ENCODE measurements at places on chromosomes 12 and 14.

DNA sequence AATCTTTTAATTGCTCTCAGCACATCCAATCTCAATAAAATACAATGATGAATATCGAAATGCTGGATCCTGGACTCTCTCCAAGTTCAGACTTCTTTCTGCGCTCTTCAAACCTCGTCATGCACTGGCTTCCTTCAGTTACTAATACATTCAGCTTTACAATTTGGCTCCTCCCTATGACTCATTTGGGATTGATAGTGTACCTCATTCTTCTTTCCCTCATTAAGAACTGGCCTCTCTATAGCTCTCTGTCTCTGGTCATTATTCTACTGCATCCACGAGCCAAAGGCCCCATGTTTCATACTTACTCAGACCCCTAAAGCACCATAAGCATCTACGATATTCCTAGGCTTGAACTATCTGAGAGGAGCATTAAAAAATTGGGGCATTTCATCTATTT, 4.9 kb downstream of the TSPAN8 start:
- no peak for DNase-seq

- no peak for DNase-seq
Measured at GRCh38 chr12:61993734-61994345, 266.4 kb upstream of the USP15 start.

DNA sequence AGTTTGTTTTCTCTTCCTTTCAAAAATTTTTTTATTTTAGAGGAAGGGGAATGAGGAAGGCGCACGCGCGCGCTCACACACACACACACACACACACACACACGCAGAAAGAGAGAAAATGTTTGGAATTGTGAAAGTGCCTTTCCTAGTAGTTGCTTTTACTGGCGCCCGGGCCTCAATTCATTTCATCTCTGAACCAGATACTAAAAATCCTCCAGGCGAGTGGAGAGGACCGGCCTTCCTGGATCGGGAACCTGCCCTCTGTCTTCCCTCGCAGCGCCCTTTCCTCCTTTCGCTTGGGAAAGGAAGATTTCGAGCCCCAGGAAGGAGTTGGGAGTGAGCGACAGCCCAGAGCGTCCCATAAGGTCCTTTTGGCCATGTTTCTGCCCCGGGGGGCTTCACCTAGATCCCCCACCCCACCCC, 7.8 kb upstream of the TBX3 start:
- DNase-seq, result no peak

- DNase-seq, result no peak
Measured at GRCh38 chr14:58643366-58643765, 5.6 kb downstream of the DACT1 start.

GRCh38 chr12:454833-455232, 4.9 kb upstream of the B4GALNT3 start:
- DNase-seq, result no peak

GRCh38 chr14:100342195-100342594, 19.1 kb downstream of the SLC25A47 start:
- DNase-seq, result no peak

DNA sequence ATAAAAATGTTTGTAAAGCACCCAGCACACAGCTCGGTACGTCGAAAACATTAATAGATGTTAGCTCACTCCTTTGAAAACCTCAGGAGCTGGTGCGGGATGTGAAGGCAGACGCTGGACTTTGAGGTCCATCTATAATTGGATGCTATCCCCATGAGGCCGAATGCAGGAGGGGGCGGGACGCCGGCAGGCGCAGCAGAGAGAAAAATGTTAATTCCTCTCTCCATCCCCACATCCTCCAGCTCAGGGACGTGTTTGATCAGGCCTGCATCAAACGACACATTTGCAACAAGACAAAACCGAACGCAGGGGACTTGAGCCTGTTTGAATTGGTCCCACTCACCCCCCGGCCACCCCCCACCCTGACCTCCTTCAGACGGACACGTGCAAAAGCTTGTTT, 231.0 kb downstream of the RBM19 start:
- no peak for DNase-seq

GRCh38 chr12:8970432-8970831, 18.9 kb upstream of the KLRG1 start:
- no peak for DNase-seq

DNA sequence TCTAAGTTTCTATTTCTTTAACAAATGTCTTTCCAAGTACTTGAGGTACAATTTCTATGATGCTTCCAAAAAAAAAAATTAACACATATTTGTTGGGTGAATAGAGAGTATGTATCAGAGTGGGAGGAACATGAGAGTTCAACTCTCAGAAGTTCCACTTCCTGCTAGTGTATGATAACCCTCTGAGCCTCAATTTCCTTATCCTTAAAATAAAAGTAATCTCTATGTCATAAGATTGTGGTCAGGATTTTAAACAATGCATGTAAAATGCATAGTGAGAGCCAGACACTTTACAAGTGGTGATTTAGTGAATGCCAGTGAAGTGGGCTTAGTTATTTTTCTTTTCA, 270.3 kb upstream of the AMIGO2 start:
- no peak for DNase-seq

DNA sequence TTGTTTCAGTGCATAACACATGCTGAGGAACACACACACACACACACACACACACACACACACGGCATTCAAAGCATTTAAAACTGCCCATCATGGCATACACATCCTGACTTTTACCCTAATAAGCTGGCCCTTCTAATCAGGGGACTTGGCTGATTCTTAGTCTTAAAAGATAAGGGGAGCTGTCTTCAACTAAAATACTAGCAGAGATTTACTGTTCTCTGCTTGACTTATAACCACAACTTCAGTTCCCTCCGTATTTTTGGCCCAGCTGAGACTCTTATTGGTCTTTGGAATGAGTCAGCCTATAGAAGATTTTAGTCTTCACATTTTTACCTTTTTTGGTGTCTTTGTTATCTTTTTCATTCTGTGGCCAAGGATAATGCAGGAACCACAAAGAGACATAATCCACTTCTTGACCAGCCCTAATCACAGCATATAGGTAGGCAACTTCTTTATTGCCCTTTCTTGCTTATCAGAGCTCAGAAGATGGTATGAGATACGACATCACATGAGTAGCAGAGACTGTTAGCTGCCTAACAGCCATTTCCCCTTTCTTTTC, 25.1 kb upstream of the SLC8A3 start:
- no peak for DNase-seq

DNA sequence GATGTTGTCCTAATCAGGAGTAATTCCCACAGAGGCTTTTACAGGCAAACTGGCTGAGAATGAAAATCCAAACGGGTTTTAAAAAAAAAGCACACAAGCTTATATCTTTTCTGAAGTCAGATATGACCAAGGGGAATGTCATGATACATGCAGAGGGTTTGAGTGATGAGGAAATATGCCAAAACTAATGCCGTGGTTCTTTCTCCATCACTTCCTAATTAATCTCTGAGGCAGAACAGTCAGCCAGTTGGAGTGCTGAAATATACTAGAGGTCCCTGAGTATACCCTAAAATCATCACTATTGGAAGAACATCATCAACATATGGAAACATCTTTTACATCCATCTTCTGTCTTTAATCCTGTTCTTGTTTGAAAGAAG, 160.8 kb upstream of the FAR2 start:
- DNase-seq, result no peak

DNA sequence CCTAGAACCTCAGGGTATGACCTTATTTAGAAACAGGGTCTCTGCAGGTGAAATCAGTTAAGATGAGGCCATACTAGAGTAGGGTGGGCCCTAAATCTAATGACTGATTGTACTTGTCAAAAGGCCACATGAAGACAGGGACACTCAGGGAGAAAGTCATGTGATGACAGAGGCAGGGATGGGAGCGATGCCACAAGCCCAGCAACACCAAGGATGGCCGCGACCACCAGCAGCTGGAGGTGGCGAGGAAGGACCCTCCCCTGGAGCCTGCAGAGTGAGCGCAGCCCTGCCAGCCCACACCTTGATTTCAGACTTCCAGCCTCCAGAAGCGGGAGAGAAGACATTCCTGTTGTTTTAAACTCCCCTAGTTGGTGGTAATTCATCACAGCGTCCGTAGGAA, 199.9 kb downstream of the PHETA1 start:
- no peak for DNase-seq

DNA sequence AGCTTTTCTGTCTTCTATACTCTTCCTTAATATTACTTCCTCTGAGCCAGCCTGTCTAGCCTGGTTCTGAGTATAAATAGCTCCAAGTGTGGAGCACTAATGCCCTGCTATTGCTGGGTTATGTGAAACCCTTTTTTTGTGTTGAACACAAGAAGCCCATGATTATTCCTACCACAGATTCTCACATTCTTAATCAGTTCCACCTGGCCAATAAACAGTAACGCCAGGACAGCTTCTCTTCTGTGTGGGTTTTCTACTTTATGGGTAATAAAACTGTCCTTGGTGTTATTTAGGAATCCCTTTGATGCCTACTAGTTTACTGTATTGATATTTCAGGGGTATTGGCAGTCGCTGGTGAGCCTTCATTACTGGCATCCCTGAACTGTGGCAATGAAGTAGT, 48.9 kb upstream of the LRIG3 start:
- no peak for DNase-seq

- DNase-seq, result no peak
Measured at GRCh38 chr14:55713486-55713885, 133.5 kb downstream of the KTN1 start.

- no peak for DNase-seq
Measured at GRCh38 chr14:70812124-70812818, 3.0 kb upstream of the MAP3K9 start.

DNA sequence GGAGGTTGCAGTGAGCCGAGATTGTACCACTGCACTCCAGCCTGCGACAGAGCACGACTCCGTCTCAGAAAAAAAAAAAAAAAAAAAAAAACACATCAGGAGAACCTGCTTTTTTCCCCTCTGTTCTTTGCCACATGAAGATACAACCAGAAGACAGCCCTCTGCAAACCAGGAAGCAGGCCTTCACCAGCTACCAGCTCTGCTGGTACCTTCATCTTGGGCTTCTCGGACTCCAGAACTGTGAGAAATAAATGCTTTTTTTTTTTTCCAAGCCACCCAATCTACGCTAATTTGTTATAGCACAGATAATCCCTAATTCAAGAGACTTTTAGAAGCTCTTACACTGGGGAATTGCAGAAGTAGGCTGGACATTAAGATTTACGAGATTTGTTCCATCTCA, 121.2 kb downstream of the GARIN6 start:
- no peak for DNase-seq

DNA sequence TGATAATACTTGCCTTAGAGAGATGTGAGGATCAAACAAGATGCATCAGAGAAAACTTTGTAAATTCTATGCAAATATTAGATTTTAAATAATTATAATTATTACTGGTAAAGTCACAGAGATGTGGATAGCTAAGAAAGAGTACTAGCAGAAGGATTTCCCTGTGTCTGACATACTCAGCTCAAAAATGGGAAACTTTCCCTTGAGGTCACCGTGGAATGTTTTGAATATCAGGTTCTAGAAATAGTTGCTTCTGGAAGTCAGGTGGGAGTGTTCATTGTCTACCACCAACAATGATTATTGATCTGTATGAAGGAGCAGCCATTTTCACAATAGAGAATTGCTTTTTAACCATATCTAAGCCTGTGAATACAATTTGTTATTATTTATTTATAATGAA, 71.7 kb downstream of the FLRT2 start:
- DNase-seq, result no peak

DNA sequence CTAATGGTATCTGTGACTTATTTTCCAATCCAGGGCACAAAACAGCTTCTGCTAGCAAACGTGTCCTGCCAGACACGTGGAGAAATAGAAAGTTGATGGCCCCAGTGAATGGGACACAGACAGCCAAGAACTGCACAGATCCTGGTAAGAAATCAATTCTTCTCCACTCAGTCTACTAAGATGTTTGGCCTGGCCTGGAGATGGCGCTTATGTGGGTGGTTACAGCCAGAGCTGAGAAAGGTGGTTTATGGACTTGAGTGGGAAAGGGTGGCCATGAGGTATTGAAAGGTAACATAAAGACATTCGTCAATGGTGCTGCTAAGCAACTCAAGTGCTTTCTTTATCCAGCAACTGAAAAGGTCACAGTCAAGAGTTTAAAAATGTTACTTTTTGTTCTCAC, 2.9 kb downstream of the SLC24A4 start:
- DNase-seq, result no peak

DNA sequence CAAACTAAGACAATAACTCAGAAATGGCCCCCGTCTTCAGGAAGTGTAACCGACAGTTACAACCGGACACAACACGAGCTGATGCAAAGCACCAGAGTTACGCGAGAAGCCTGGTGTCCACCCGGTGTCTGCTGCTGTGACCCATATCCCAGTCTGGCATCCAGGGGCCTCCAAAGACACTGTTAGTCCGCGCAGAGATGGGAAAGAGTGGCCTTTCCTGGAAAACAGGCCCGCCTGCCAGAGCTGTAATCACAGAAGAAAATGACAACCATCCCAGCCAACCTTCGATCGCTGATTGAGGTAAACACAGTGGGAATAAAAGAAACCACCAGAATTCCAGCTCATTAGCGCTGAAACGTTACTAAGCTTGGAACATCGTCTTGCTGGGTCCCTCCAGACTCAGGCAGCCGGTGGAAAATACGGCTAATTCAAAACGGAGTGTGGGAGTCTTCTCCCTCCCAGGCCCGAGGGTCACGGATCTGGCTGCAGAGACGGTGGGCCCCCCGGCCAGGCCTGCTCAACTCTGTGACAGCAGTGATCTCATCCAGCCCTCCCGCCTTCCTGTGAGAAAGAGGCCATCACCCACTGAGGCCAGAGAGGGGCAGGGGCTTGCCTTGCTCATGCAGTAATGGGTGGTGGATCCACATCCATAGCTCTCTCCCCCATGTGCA, 273.9 kb upstream of the RTL1 start:
- no peak for DNase-seq

DNA sequence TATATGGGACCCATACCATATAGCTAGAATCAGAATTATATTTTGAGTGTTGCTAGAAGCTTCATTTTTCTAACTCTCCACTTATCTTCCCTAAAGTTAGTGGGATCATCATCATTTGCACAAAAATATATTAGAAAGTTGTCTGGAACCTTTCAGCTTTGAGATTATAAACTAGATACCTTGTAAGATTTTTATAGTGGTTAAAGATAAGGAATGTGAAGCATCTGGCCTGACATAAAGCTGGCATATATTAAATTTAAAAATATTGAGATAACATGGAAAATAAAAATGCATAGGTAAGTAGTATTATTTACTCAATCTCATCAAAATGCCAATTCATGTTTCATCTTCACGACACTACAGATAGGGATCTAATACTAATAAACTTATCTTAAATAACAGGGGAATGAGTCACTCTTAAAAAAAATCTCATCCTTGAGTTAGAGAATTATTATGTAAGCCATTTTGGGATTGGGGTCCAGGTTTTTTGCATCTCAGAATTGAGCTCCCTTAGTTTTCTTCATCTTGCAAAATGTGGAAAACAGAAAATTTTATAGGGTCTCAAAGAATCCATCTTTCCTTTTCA, 318.5 kb downstream of the KCNC2 start:
- DNase-seq, result no peak
